Right ventricle myocardium superior (tissue), 1 donor: ENCODE measurements at places on chromosomes 12 and 14. TPM values are rescaled to one million over a fixed set of nuclear protein-coding genes. Genes with fewer than 3 reads are reported as not detected.

GRCh38 chr12:113479590-113480335 is 8.1 kb upstream of the LHX5 start:
- DNase-seq, result peak; percentile 61

DNA sequence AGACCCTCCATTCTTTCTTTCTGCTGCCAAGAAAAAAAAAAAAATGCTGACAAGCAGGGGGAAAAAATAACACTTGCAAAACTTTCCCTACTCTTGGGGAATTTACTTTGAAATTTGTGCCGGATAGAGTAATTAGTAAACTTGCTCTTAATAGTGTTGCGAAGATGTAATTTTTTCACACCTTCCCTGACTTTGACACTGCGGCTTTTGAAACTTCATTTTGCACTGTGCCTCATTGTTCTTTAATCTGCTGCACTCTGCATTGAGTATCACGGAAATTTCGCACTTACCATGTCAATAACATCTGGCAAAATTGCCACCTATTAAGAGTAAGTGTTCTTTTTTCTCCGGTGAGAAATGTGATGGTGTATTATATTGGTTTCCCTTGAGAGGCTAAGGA is 596.1 kb downstream of the VRK1 start:
- DNase-seq, result no peak

DNA sequence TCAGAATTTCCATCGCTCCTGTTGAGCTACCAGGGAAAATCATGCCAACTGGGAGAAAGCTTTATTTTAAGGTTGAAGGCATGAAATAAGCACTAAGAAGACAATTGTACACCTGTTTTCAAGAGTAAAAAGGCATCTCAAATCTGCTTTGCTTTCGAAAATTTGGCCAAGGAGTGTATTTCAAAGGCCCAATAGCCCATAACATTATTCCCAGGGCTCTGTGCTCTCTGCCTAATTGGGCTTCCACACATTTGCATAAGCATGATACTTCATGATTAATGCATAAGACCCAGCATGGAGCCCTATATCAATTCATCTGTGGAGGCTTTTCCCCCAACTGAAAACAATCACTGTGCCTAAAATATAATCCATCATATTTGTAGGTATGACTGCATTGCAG is 258.5 kb downstream of the NOVA1 start:
- no peak for DNase-seq

GRCh38 chr14:64734990-64735389 is 30.8 kb downstream of the PLEKHG3 start:
- no peak for DNase-seq

RNASE7 gene
- not detected for total RNA-seq

WNT1 gene
- total RNA-seq, result not detected

GRCh38 chr14:33477797-33478196 is 473.1 kb downstream of the EGLN3 start:
- no peak for DNase-seq

DNA sequence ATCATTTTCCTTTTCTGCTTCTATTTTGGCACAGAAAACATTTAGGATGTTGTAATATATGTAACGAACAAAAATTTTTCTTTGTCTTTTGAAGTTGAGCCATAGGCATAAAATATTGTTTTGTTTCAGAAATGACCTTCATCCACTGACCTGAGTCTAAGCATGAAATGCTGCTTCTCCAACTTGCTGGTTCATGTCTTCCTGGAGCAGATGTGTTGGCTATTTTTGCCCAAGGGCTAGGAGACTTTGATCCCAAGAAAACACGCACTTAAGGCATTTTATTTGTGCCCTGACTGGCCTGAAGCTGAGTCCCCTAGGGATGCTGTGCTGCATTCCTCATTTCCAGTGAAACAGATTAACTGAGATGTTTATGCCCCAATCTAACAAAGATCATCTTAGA is 27.2 kb upstream of the ALG10B start:
- no peak for DNase-seq

SPTB gene
- total RNA-seq, result 70.8 TPM

GRCh38 chr14:86513056-86513455 is 983.1 kb downstream of the FLRT2 start:
- DNase-seq, result no peak

DNA sequence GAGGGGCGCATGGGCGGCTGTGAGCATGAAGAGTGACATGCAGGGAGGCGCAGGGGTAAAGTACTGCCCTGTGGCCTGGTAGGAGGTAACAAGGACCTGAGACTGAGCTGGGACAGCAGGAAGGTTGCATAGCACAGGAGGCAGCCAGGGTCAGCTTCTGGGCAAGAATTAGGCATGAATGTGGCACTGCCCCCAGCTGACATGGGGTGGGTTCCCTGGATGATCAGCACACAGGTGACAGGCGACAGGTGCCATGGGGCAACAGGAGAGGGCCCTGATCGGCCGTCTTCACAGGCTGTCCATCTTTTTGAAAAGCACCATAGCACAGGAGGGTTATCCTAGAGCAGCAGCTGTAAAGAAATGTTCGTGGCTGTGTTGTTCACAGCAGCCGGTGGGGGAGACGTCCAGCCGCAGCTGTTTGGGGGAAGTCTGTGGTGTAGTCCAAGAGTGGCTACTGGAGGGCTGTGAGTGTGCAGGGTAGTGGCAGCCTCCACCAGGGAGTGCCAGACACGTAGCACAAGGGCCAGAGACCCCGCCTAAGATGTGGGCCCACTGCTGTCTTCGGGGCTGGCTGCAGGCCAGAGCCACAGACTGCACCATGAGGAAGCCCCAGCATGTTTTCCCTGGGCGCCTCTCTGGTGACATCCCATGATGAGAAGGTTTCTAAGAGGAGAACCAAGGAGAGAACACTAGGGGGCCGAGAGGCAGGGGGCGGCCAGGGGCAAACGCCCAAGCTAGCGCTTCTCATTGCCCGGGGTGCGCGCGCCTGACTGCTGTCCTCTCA is 8.4 kb downstream of the CLBA1 start:
- DNase-seq, result no peak

DDX11 gene
- 3.6 TPM for total RNA-seq

GRCh38 chr14:80605536-80605935 is 336.0 kb downstream of the CEP128 start:
- no peak for DNase-seq

RPL10L gene
- not detected for total RNA-seq

STYK1 gene
- not detected for total RNA-seq

GRCh38 chr14:87940894-87941293 is 52.1 kb downstream of the GALC start:
- DNase-seq, result no peak

STRAP gene
- total RNA-seq, result 123 TPM

SLC6A15 gene
- not detected for total RNA-seq

- DNase-seq, result peak; percentile 55
These were observed 10.6 kb downstream of the SDS start for GRCh38 chr12:113392988-113393579.

DNA sequence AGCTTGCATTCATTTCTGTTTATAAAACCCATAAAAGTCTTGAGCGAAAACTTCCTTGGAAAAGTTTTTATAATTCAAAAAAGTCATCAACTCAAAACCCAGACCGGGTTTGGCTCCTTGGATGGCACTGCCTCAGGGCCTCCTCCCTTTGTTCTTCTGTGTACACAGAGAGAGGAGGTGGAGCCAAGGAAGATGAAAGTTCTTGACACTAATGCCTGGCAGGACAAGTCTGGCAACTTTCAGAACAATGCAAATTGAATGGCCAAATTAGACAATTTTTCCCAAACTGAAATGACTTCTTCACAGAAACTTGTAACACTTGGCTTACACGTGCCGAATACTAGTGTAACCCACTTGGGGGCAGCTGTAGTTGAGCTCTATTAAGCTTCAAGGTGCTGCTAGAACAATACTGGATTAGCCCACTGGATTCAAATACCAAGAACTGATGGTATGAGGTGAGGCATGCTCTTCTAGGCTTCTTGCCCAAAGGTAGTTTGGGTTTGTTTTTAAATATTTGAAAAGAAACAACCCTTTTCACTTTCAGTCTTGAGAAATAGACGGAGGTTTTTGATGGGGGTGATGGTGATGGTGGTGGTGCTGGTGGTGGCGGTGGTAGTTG is 86.6 kb upstream of the FRMD6 start:
- no peak for DNase-seq

AQP5 gene
- 0.38 TPM for total RNA-seq

DNA sequence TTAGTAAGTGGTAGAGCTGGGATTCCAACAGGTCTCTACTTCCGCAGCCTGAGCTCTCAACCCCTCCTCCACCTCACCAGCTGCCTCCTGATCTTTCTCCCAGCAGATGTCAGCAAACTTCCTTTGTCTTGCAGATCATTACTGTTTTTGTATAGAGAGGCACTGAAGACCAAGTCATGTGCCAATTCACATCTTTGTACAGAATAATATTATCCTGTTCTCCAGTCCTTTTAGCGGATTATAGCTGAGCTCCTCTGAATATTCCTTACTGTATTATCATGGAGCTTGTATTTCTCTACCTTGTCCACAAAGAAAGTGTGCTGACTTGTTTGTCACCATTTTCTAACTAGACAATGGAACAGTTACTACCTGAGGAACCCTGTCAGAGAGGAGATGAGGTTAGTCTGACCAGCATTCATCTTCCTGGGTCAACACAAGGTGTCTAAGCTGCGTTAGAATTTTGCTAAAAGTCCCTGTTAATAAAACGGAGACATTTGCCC is 142.3 kb upstream of the ARHGAP5 start:
- no peak for DNase-seq

GRCh38 chr14:64768401-64769095 is 64.3 kb downstream of the PLEKHG3 start:
- DNase-seq, result no peak

- DNase-seq, result no peak
These were observed 37.5 kb downstream of the CCDC88C start for GRCh38 chr14:91380123-91380522.

DNA sequence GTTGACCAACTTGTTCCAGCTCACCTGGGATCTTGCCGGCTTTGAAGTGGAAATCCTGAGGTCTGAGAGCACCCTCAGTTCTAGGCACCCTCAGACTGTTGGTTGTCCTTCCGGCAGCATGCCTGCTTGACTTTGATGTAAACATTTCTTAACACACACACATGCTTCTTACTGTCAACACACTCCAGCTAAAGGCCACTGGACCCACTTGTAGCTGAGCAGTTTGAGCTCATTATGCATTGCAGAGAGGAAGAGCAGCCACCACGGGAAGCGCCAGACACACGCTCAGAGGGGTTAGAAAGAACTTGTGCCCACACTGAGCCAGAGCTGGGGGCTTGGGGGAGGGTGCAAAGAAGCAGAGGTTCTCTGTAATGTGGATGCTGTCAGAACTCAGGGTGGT is 55.8 kb downstream of the TNFAIP2 start:
- no peak for DNase-seq

GRCh38 chr14:95260537-95261361 is 59.0 kb downstream of the CLMN start:
- no peak for DNase-seq

DNA sequence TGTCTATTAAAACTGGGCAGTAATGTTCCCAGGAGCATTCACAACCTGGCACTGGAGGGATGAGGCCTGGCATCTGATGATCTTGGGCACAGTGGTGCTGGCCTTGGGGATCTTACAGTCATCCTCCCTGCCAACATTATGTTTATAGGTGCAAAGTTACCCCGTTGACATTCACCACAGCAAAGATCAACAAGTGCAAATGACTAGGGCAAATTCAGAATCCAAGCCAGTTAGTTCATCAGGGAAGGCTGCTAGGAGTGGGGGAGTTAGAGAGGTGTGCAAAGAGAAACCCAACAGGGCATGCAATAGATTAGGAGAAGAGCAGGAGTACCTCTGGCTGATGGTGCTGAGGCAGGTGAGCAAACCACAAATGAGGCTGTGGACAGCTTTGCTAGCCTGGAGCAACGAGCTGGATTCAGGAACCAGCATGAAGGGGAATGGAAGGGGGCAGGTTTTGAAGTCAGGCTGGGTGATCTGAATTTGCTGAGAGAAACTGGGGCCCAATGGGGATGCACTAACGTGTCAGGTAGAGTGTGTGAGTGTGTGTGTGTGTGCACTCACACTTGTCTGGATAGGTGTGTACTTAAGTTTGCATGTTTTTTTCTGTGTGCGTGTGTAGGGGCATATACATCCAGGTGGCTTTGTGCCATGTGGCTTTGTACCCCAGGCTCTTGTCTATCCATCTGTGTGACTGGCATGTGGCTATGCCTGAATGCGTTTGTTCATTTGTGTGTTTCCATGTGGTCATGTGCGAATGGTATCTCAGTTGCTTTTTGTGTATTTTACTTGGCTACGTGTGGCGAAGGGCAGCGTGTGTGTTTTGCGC is 1.6 kb downstream of the CISTR start:
- DNase-seq, result no peak

DNA sequence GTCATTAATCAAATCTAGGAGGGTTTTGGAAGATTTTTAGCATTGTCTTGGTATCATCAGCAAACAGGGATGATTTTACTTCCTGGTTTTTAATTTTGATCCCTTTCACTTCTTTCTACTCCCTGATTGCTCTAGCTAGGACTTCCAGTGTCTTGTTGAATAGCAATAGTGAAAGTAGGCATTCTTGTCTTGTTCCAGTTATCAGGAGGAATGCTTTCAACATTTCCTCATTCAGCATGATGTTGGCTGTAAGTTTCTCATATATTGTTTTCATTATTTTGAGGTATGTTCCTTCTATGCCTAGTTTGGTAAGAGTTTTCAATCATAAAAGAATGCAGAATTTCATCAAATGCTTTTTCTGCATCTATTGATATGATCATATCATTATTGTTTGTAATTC is 244.2 kb upstream of the CLEC14A start:
- no peak for DNase-seq
